ENCODE measurements at places on chromosomes 7 and 10.

- peak; percentile 59 for DNase-seq
Observed at GRCh38 chr7:135170274-135170997, at the start of gene CYREN. CYREN (minus strand) TSS chr7:135170707; CDS start chr7:135168922, 1,785 bp downstream.

DNA sequence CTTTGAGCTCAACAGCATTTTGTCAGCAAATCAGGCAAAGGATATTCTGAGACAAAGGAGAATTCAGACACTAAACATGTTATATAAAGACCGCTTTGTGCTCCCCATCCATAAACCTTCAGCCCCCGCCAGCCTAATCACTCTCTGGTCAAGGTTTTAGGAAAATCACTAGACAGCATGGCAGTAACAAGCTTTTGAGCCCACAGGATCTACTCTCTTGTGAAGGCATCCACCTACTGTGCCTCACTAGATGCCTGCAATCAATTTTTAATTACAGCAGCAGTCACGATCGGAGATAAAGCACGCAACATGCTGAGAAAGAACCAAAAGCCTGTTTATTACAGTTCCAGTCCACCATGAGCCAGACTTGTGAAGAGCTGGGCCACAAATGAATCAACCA lies 19.1 kb downstream of the PDE1C start:
- DNase-seq, result no peak

DNA sequence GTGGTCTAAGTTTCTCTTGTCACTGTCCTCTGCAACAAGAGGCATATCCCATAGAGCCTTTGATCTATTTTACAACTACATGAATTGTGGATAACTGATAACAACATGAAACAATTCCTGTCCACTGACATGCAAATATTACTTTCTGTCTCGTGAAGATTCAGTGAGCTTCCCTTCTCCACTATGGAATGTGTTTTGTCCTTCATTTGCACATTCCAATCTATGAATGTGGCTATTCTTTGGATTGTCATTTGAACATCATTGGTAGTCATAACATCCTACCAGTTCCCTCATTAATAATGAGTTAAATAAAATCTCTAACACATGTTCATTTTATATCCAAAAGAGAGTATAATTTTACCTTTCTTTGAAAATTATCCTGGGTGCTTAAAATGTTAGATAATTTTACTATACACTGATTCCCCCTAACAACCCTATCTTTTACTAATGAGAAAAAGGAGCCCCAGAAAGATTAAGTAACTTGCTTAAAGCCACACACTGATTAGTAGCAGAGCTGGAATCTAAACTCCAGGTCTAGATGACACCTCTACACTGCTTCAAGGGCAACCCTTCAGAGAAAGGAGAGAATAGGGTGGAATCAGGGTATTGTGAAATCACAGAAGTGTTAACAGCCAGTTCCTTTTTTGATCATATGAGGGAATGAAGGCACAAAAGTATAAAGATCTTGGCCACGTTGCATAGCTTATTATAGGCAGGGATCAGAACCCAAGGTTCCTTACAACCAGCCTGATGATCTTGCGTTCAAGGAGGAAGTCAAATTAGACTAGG lies 39.1 kb downstream of the PDE1C start:
- no peak for DNase-seq

DNA sequence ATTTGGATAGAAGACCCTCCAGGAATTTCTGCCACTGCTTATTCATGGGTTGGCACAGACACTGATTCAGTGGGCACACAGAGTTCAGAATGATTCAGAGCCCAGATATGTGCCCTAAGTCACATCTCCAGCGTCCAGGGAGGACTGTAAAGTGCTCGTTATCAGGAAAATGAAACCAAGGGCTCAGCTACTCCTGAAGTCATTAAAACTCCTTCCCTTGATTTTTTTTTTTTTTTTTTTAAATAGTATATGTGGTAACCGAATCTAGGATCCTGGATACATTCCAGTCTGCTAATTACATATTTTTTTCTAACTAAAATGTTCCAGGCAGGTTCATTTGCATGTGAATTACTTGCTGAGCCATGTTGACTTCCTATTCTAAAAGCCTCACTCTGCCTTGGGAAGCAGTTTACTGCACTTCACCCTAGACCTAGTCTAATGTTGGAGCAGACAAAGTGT lies 34.7 kb downstream of the MET start:
- no peak for DNase-seq

GRCh38 chr10:52649511-52649910 lies 123.1 kb downstream of the MBL2 start:
- DNase-seq, result no peak

DNA sequence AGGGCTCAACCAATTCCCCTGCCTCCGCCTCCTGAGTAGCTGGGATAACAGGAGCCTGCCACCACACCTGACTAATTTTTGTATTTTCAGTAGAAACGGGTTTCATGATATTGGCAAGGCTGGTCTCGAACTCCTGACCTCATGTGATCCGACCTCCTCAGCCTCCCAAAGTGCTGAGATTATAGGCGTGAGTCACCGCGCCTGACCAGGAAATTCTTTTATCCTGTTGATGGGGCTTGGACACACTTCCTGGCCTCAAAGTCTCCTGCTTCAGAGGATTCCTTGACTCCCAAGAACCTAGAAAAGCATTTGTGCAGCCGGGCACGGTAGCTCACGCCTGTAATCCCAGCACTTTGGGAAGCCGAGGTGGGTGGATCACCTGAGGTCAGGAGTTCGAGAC lies 16.2 kb downstream of the ZNF425 start:
- no peak for DNase-seq

Measured in GM19239 (cell line).